Stimulated activated CD8-positive, alpha-beta memory T cell treated with anti-CD3 and anti-CD28 coated beads, Interleukin-7, amount 100 ng/mL, for 24 hours (primary cell): ENCODE measurements at places on chromosomes 2 and 18.
A peak's percentile ranks its signal among the peaks of the same experiment; 100 is the strongest.

GRCh38 chr2:127701651-127702394, 526 bp downstream of the SFT2D3 start:
- peak; percentile 46 for DNase-seq

DNA sequence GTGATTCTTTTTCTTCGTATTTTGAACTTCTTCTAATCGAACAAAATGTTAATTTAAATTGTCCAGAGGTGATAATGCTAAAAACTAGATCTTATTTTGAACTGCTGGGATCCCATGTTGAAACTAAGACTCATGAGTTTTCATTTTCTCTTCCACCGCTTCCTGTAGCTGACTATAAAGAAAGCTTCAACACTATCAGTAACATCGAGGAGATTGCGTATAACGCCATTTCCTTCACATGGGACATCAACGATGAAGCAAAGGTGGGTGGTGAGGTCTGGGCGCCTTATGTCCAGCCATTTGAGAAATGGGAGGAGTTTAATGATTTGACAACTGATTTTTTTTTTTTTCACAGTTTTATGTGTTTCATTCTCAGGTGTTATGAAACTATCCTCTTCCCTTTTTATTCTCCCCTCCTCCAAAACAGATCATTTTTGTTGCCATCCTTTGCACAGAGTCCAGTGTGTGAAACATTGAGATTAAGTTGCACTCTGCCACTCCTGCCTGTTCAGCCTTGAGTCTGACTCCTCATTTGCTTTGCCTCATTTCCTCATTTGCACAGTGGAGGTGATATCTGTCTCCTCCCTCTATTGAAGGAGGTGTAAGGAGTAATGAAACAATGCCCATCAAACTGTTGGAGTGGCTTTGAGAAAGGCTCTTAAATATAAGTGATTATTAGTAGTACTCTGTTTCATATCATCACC, 13.8 kb downstream of the GRHL1 start:
- no peak for DNase-seq

DNA sequence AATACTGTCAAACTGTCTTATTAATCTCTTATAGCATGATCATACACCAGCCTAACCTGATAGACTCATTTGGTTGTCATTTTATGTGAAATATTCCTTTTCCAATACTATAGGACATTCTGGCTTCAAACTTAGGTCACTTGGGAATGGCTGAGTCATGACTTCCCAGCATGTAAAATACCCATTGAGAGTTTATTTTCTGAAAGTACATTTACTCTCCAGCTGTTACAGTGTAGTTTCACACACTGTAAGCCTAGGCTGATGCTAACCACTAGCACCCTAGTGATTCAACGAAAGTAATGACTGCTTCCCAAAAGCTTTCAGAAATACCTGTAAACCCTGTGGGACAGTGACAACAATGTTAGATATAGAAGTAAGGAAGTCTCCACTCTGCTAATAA, 93.8 kb downstream of the FIGN start:
- DNase-seq = no peak

DNA sequence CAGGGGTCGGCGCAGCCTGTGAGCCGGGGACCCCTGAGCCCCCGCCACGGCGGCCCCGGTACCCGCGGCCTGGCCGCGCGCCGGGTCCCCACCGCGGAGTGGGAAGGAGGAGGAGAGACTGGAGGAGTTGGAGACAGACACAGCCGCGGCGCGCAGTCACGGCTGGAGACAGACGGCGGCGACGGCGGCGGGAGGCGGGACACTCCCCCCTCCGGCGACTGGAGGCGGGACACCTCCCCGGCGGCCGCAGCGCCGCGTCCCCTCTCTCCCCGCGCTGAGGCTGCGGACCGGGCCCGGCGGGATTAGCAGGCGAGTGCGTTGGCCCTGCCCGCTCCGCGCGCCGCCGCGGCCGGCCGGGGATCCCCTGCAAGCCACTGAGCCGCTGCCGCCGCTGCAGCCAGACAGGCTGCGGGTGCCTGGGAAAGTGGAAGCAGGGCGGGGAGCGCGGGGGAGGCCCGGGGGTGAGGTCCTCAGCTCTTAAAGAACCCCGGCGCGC, 1.0 kb upstream of the LDLRAD4 start:
- DNase-seq = peak; percentile 15

GRCh38 chr2:209076151-209076550, 347.7 kb upstream of the MAP2 start:
- DNase-seq = no peak

- DNase-seq = no peak
Measured at GRCh38 chr2:188303363-188304031, 11.8 kb downstream of the GULP1 start.

DNA sequence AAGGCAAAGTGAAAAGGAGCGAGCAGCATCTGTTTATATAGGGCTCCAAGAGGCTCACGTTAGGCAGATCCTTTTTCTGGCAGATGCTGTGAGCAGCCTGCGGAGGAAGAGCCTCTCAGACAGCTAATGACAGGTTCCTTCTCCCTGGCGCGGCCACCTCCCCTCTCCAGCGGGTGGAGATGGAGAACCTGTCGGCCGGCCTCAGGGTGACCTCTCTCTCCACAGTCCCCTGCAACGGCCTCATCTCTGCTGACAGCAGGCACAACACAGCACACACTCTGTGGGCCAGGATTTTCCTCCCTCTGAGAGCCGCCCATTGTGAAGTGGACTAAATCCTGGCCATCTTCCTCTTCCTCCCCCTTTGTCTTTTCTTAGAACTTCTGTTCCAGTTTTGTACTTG, 119.8 kb downstream of the PRKCE start:
- DNase-seq = no peak

DNA sequence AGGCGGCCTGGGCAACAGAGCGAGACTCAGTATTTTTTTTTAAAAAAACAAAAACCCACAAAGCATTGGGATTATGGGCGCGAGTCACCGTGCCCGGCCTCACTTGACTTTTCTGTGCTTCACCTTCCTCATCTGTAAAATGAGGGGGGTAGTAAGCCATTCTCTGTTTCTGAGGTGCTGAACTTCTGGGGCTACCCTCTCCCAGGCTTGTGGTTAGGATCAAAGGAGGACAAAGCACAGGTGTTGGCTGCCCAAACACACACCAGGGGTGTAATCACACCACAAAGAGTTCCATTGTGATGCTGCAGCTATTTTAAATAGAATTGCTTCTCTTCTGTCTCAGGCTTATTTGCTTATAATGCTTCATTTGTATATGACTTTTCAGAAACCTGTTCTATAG, 35.8 kb upstream of the INHBB start:
- DNase-seq = no peak
